Activated CD8-positive, alpha-beta T cell treated with anti-CD3 and anti-CD28 coated beads for 36 hours (primary cell): ENCODE measurements at places on chromosomes 12 and 14. TPM values are rescaled to one million over a fixed set of nuclear protein-coding genes. Genes with fewer than 3 reads are reported as not detected.

ZBTB42 gene
- total RNA-seq: 1.3 TPM

PIANP gene
- not detected for total RNA-seq

OR6C68 gene
- not detected for total RNA-seq

KRT72 gene
- 0.16 TPM for total RNA-seq

IGF1 gene
- total RNA-seq: 0.90 TPM

IL31 gene
- not detected for total RNA-seq

GPR68 gene
- 11.9 TPM for total RNA-seq

SLC16A7 gene
- 21.0 TPM for total RNA-seq

DNA sequence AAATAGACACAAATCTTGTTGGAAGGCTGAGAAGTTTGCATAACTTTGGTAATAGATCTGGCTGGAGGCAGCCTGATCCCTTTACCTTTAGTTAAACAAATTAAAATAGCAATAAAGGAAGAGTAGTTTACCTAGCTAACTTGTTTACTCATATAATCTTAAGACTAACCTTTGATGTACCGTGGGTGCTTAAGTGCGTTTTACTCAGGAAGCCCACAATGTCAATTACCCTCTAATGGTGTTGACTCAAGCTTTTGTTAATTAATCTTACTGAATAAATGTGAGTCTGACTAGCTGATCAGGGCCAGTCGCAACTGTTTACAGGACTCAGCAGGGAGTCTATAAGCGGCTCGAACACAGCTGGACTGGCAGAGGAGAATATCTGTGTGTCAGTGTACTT, 51.5 kb downstream of the FAR2 start:
- DNase-seq: no peak

DNA sequence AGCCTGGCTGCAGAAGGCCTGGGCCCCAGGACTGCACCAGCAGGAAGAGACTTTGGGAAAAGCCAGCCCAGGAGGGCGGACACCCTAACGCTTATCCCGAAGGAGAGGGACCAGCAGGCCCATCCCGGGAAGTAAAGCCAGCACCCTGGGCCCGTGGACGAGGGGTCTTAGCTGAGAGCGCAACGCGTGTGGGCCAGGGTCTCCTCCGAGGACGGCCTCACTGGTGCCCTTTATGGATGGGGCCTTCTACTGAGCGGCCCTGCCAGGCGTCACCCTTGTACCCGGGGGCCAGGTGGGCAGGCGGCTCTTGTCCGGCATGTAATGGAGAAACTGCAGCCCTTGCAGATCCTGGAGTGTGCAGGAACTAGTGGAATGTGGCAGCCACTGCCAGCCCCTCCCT, 14.1 kb downstream of the TEDC1 start:
- DNase-seq: no peak

DNA sequence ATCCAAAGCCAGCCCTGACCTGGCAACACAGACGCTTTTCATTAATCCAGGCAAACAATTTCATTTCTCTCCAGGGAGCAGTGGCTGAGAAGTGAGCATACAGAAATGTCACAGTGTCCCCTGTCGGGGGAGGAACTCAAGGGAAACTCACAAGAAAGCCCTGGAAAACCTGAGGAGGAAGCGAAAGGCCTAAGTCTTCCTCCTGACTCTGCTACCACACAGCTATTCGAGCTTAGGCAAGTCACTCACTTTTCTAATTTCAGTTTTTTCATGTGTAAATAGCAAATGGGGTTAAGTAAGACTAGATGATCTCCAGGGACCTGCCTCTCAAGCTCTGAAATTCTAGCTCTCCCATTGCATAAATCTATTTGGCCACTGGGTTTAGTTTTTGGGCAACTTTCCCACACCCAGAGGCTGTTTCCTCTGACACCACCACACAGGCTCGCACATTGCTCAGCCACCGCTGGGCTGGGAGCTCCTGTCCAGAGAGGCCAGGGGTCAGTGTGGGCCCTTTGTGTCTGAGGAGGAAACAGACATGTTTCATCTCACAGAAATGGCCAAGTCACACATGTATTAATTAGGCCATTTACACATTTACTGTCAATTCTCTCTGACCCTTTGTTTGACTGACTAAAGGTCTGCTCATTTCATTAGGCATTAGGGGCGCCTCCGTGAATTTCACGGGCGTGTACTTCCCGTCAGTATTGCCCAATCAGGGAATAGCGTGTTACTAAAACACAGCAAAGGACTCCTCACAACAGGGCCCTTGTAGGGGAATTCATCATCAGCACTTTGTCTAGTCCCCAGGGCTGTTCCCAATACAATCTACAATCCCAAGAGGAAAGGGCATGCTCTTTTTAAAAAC, 9.8 kb upstream of the PNMA1 start:
- DNase-seq: no peak

GRCh38 chr14:61591862-61592261, 103.5 kb upstream of the HIF1A start:
- DNase-seq: no peak

DNA sequence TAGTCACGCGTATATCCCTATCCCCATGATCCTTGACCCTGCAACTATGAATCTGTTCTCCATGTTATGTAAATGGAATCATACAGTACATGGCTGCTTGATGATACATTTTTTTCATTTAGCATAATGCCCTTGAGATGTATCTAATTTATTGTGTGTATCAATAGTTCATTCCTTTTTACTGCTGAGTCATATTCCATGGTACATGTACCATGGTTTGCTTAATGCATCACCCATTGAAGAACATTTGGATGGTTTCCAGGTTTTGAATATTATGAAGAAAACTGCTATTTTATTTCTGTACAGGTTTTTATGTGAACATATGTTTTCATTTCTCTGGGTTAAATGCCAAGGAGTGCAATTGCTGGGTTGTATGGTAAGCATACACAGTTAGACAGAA, 4.0 kb upstream of the RNASE10 start:
- DNase-seq: no peak

- DNase-seq: no peak
Observed at GRCh38 chr12:92619730-92620684, 82.8 kb upstream of the PLEKHG7 start.

GRCh38 chr12:24034160-24034559, 84.7 kb upstream of the SOX5 start:
- DNase-seq: no peak

DNA sequence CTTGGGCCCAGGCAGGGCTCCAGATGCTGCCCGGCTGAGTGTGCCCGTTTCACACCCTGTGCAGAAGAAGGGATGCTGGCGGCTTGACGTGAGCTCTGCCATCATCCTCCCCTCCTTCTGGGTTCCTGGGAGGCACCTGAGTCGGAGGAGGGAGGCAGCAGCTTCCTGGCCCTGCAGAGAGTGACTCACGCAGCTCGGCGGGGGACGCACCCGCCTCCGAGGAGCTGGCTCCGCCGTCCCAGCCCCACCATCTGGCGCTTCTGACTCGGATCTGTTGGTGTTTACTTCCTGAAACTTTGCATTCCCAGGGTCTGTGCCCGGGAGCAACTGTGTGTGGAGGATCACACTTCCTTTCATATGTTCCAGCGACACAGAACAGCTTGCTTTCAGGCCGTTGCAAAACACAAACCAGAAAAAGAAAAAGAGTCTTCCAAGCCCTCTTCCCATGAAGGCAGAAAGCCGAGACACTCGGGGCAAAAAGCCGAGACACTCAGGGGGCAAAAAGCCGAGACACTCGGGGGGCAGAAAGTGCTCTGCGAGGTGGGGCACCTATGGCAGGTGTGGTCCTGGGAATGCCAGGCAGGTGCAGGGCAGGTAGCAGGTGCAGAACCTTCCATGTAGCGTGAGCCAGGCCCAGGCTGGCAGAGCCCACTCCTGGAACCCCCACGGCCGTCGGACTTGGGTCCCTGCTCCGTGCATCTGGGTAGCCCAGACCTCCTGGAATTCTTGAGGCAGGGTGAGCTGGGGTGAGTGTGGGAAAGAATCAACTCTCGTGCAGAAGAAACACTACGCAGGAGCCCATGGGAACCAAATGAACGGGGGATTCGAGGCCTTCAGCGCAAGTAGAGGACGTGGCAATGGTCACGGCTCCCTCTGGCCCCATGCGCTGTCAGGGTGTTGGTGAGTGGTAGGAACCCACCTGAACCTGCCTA, 27.6 kb upstream of the GALNT9 start:
- peak; percentile 11 for DNase-seq

- no peak for DNase-seq
Observed at GRCh38 chr14:104973385-104974145, 4.6 kb downstream of the AHNAK2 start.

DNA sequence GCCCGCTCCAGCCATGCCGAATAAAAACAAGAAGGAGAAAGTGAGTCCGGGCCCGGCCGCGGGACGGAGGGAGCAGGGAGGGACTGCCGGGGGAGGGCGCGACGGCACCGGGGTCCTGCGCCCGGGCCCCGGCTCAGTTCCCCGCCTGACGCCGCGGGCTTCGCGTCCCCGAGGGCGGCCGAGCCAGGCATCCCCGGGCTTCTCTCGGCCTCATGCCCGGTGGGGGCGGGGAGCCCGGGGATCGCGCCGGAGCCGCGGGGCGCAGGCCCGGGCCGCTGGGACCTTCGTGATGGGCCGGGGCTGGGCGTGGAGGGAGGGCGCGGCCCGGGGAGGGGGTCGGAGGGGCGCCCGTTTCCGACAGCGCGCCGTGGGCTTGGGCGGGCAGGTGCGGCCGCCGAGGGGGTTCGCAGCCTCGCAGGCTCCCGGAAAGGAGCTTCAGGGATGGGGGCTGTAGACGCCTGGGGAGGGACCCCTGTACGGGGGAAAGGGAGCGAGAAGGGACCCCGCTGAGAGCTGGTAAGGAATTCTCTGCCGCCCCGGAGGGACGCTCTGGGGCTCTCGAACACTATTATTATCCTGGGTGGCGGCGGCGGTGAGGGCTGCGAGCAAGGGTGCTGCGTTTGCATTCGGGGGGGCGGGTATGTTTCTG, 496 bp downstream of the PPP2R5C start:
- peak; percentile 66 for DNase-seq

DNA sequence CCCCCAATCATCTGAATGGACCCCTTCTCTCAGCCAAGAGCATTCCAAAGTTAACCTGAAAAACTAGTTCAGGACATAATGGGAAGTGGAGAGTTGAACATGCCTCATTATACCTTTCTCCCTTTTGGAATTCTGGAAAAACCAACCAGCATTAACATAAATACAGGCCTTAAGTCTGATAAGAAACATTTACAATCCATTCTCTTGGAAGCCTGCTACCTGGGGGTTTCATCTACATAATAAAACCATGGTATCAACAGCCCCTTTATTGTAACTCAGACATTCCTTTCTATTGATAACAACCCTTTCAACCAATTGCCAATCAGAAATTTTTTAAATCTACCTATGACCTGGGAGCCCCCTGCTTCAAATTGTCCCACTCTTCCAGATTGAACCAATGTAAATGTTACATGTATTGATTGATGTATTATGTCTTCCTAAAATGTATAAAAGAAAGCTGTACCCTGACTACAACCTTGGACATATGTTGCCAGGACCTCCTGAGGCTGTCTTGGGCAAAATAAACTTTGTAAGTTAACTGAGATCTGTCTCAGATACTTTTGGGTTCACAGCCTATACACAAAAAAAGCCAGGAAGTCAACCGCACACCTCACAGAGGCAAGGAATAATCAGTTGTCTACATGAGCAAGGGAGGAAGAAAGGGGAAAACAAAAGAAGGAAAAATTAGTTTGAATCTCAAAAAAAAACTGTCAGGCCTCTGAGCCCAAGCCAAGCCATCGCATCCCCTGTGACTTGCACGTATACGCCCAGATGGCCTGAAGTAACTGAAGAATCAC, 17.6 kb upstream of the SSTR1 start:
- DNase-seq: no peak

DNA sequence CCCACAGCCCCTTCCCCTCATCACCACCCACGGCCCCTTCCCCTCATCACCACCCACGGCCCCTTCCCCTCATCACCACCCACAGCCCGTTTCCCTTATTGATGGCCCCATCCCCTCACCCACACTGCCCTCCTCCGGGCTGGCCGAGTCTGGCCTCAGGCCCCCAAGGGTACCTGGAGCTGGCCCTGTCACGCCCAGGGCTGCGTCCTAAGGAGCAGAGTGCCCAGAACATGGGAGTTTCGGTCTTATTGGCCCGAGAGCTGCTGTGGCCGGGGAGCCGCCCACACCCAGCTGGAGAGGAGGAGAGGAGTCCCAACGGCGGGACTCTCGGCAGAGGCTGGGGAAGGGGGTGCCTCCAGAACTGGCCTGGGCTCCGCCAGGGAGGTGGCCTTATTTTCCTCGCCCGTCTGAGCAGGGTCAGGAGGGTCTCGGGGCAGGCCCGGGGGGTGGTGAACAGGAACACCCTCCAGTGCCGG, 182.3 kb downstream of the KIF26A start:
- DNase-seq: no peak

GRCh38 chr12:4011597-4011996, 138.4 kb upstream of the PARP11 start:
- no peak for DNase-seq

DNA sequence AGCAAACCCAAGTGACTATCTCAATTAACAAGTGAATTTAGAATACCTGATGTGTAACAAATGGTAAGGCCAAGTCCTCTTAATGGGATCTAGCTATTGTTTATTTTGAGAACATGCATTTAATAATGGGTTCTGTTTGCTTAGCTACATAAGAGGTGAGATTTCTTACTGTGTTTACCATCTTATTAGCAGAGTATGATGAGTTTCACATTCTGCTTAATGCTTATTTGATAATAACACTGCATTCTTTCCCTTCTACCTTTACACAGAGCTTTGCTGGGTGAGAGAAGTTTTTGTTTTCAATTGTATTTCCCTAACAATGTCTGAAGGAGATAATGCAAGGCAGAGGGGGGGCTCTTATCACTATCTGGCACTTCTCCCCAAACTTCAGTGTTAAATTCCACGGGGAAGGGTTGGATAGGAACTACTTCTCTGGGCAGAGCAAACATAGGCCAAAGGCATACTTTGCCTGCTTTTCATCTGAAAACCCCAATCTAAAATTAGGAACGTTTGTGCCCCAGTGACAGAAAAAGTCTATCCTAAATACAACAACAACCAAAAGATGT, 129.0 kb upstream of the ATXN7L3B start:
- DNase-seq: no peak

GRCh38 chr14:92360651-92361370, 37.8 kb downstream of the SLC24A4 start:
- DNase-seq: no peak

DNA sequence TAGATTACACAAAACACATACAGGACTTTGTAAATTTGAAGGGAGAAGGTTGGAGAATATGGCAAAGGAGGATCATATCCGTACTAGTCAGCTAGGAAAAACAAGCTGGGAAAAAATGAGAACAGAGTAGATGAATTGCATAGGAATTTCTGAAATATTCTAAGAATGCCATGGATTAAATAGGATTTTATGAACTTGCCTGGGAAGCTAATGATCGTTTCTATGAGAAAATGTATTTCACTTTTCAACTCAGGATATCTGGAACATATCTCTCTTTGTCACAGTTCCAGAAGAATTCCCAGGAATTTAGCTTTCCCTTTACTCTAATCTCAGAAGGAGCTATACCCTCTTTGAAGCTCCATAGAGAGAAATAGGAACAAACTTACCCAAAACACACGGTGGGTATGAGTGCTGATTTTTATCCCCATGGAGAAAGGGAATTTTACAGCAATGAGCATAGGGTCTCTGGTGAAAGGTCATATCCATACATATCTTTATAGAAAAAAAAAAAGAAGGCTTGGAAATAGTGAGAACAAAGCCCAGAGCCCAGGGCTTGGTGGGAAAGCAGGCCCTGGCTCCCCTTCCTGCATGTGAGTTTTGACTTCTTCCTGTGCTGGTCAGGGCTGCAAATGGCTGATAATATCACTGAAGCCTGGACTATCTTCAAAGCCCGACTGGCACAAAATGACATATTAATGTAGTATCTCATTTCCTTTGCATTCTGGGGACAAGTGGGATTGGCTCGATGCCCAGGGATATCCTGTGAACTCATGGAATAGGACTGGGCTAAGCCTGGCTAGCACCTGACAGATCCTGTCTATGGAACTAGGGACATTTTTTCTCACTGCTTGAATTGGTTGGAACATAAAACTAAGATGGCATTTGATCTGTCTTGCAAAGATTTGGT, 136.3 kb downstream of the AEBP2 start:
- no peak for DNase-seq
